Stimulated activated CD4-positive, alpha-beta T cell treated with anti-CD3 and anti-CD28 coated beads, Interleukin-1b, Interleukin-23, amount 100 ng/mL, for 1 hour (primary cell): ENCODE measurements at places on chromosomes 7 and 10.

DNA sequence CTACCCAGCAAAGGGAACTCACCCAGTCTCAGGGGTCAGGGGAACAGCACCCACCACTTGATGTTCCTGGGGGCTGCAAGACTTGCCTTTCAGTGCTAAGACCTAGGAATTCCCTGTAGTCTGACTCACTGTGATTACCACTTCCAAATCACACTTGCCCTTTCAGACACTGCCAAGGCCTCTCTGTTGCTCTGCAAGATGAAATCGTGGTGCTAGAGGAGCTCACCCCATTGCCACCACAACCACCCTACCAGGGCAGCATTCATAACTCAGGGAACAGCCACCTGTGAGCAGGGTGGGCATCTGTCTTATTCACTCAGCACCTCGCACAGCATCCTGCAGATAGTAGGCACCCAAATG is 36.5 kb downstream of the XPNPEP1 start:
- DNase-seq, result no peak

DNA sequence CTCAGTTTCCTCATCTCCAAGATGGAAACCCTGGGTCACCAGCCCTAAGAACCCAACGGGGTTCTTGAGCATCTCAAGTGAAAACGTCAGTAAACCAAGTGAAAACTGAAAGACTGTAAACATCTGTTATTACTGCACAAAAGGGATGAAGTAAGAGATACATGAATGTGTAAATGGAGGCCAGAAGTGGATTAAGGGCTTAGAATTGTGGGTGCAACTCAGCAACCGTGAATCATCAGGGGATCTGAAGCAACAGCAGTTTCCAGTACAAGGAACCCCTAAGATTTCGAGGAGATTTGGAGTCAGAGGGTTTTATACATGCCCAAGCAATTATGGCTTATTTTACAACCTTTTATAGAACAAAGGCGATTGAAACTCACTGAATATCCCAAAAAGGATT is 95.7 kb upstream of the SVIL start:
- DNase-seq, result no peak

DNA sequence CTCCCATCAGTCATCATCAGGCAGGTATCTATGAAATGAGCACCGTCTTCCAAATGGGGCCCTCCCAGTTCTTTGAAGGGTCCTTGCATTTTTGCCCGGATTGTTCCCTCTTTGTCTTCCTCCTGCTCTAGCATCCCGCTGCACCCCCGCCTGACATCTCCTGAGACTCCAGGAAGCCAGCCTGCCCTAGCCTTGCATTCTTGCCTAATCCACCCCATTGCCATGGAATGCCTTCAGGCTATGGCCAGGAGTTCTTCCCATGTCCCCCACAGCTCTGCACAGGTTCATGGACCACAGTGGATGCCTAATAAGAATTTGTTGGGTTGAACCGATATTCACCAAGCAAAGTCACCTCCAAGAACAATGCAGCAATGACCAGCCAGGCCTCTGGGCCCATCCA is 62.1 kb downstream of the ZMIZ1 start:
- no peak for DNase-seq

DNA sequence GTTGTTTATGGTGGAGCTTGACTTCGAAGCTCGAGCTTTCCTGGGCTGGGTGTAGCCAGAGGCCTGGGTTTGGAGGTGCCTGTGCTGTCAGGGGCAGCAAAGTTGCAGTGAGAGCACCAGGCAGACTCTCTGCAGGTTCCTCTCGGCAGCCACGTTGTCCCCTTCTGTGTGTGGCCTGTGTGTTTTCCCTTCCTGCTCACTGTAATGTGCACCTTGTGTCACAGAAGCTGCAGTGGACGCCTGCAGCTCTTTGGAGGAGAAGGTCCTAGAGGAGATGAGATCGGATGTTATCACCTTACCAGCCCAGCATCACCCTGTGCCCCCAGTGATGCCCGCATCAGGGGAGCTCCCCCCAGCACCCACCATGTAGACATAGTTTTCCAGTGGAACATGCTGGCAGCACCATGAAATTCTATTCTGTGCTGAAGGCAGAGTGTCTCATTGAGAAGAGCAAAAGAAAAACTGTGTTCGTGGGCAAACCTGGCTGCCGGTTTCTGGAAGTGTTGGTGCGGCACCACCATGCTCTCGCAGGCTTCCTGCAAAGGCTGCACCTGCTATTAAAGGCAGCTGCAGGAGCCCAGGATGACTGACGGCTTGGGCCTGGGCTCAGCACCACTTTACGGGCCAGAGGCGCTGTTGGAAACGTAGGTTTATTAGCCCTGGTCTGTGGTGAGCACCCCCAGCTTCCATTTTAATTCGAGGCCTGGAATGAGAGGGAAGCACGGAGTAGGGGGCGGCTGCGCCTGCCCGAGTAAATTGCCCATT is 609.8 kb upstream of the FOXK1 start:
- no peak for DNase-seq

GRCh38 chr7:73904219-73905137 is 43.5 kb downstream of the TMEM270 start:
- no peak for DNase-seq

- no peak for DNase-seq
These were observed 8.2 kb upstream of the CLIP2 start for GRCh38 chr7:74280985-74281384.

GRCh38 chr7:75922966-75923603 is 8.1 kb downstream of the POR start:
- DNase-seq, result no peak

- no peak for DNase-seq
These were observed 109.5 kb downstream of the PARP12 start for GRCh38 chr7:139953229-139953628.

DNA sequence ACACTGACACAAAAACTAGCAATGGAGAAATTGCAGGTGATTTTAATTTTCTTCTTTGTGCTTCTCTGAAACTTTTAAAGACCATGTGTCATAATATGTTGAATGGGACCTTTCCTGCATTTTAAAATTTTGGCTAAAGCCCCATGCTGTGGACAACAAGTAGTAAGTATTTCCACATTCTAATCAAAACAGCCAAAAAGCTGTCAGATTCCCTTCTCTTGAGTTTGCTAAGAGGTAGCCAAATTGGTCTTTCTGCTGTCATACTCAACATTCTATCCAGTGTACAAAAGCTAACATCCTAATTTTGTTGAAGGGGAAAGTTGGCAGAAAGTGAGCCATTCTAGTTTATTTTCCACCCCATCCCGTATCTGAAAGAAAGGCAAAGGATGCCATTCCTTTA is 447.6 kb downstream of the TFEC start:
- DNase-seq, result no peak

DNA sequence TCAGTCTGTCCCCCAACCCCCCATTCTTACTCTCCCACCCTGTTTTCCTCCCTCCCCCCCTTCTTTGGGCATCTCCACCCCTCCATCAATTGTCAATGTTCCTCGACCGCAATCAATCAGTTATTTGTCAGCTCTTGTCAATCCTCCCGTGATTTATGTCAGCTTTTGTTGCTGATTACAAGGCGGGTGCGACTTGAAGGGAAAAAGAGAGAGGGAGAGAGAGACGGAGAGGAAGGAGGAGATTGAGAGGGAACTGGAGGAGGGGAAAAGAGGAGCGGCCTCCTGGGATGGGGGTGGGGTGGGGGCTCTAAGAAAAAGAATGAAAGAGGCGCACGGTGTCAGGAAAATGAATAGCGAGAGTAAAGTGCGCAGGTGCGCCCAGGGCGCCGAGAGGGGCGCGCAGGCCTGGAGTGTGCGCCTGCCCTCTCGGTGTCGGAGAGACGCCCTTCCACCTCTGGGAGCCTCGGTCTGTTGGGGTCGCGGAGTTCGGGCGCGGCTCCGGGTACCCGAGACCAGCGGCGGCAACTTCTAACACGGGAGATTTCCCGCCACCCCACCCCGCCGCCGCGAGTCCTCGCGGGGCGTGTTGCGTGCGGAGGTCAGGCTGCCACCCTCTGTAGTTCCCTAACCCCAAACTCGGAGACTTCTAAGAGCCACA is 1.1 kb upstream of the ZNF503 start:
- no peak for DNase-seq

DNA sequence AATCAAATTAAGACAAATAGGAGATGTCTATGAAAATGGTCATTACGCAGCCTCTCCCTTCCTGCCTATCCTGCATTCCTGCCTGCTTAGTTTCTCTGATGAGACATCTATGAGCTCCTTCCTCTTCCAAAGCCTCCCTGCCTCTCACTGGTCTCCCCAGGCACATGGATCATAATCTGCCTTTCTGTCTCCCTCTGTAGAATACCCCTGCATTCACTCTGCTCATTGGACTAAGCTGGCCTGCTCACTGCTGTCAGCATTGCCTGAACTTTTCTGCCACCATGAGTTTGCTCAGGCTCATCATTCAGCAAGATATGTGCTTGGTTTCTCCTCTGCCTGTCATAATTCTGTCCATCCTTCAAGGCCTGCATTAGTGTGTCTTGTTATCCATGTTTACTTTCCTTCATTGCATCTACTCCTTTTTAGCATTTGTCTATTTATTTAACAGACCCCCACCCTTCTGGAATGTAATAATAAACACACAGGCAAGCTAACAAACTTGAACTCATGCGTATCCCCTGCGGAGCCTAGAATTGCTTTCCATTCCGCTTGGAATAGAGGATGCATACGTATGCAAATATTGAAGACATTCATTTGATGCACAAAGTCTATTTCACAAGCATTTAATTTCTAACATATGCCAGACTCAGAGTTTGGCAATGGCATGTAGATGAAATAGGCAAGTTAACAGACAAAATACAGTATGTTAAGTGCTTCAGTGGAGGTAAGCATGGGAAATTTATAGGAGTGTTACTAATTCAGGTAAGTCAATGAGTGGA is 88.3 kb downstream of the PTPRZ1 start:
- no peak for DNase-seq

DNA sequence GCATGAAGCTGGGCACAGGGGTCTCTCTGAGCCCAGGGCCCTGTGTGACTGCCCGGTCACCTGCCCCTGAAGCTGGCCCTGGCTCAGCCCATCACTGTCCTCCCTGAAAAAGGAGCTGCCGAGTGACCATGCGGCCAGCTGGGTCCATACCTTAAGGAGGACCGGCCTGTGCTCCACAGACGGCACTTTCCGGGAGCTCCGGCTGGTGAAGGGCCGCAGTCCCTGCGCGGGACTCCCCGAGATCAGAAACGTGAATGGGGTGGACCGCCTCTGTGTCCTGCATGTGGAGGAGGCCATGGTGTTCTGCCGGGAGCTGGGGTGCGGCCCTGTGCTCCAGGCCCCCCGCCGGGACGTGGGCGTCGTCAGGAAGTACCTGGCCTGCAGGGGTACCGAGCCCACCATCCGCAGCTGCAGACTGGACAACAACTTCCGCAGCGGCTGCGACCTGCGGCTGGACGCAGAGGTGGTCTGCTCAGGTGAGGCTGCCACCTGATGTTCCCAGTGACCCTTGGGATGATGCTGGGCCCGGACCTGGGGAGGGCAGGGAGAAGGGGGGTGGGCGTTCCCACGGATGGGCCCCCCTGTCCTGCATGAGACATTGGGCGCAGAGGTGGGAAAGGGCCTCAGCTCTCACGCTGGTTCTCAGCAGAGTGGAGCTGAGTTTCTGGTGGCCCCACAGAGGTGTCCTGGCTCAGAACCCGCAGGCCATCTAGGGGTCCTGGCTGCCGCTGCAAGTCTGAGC is 3.5 kb downstream of the SCART1 start:
- DNase-seq, result no peak

GRCh38 chr10:49534670-49535381 is 4.1 kb downstream of the ERCC6 start:
- DNase-seq, result no peak

DNA sequence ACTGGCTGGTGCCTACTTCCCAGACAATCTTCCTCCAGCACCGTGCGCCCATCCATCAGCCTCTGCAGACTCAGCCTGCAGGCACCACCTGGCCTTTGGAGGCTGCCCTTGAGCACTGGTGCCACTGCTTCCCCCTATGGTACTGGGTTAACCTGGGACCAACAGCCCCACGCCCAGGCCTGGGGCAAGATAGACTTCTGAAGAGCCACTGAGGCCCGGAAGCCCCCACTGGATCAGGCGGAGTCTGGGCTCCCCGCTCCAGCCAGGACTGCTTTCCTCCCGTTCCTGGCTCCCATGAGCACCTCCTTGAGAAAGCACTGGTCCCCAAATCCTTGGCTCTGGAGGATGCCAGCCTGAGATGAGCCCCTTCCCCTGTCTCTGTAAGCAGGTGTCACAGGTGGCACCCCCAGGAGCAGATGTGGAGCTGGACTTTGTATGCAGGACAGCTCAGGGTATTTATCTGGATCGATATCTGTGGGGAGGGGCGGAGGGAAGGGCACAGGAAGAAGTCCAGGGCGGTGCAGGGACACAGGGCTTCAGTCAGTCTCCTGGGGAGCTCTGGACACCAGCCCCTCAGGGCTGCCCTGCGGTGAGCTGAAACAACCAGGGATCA is 206.5 kb upstream of the PPP2R2D start:
- DNase-seq, result no peak

DNA sequence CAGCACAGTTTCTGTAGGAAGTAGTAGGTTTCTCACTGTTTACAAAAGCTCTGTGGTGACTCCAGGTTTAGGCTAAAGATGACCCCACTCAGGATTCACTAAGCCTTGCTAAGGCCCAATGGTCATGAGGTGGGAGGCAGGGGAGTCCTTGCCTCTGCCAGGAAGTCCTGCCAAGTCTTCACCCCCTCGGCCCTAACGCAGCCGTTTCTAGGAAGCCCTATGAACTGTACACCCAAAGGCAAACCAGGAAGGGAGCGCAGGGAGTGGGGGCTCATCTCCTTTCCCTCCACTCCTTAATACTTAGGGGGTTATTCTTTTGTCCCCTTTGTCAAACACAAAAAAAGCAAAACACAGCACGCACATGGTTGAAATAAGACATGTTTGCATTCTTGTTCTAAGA is 64.6 kb downstream of the CTBP2 start:
- no peak for DNase-seq

GRCh38 chr10:43211030-43211429 is 55.8 kb downstream of the RASGEF1A start:
- no peak for DNase-seq

GRCh38 chr7:143416565-143417149 is 8.0 kb upstream of the EPHA1 start:
- DNase-seq, result no peak

DNA sequence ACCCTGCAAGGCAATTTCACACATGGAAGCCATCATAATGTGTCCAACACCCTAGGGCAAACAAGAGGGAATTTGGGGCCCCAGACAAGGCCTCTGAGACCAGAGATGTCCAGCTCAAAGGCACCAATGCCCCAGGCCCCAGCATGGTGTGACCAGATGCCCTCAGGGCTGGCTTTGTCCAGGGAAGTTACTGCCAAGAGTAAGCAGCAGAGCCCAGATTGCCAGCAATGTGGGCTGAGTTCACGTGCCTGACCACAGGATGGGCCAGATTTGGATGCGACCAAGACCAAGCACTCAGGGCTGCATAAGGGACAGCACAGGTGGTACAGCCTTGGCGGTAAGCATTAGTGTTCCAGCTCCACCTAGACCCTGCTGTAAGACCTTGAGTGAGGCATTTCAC is 12.7 kb downstream of the MYOF start:
- no peak for DNase-seq

- no peak for DNase-seq
These were observed 8.4 kb upstream of the HYCC1 start for GRCh38 chr7:23022258-23022769.

GRCh38 chr7:15780271-15780670 is 93.8 kb upstream of the MEOX2 start:
- no peak for DNase-seq
